ENCODE measurements at places on chromosomes 16 and 17. TPM values are rescaled to one million over a fixed set of nuclear protein-coding genes. Genes with fewer than 3 reads are reported as not detected.

DNA sequence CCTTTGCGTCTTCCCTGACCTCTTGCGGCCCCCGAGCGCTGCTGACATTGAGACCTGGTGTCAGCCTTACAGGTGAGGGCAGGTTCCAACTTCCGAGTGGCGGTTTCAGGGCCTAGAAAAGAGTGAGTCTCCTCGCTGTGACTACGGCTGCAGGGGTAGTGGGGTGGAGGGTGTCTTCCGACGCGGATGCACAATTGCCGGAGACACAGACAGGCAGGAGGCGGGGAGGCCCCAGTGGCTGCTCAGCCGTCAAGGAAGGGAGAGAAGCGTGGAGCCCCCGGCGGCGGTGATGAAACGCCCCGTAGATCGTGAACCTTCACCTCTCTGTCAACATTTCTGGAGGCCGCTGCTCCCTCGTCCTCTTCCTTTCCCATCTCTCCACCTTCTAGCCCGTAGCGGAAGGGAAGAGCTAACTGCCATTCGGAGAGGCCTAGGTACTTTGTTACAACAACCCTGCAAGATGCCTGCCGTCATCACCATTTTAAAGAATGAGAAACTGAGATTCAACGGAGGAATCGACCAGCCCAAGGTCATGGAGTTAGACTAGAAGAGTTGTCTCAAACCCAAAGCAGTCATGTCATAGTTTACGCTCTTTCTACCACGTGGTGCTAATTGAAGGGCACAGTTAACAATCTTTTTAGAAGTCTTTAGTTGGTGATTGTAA lies 485 bp downstream of the DNAJA3 start:
- H3K27ac ChIP-seq: peak overlapping the region; percentile 100
- H3K36me3 ChIP-seq: peaks cover 7% of the 10 kb centered on the region
- H3K4me3 ChIP-seq: peak overlapping the region; percentile 98
- H3K4me1 ChIP-seq: peaks cover 26% of the 10 kb centered on the region
- no peaks in the 10 kb centered on the region for H3K27me3 ChIP-seq

DNA sequence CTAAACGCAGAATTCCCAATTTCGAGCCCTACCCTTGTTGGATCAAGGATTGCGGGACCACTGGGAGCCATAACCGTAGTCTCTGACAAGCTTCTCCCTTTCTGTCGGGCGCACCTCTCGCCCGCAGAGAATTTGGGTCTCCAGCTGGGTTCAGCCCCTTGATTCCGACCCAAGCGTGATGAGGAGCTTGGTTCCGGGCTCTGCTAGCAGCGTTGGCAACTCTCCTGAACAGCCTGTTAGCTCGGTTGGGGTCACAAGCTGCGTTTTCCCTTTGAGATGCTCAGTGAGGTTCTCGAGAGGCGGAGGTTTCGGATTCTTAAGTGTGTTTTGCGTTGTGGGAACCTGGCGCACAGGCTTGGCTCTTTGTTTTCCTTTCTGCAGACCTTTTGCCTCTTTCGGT lies 655 bp downstream of the ATXN1L start:
- peaks cover 17% of the 10 kb centered on the region for H3K36me3 ChIP-seq
- no peaks in the 10 kb centered on the region for H3K27me3 ChIP-seq
- DNase-seq: no peak
- H3K4me3 ChIP-seq: peak overlapping the region; percentile 93

DNA sequence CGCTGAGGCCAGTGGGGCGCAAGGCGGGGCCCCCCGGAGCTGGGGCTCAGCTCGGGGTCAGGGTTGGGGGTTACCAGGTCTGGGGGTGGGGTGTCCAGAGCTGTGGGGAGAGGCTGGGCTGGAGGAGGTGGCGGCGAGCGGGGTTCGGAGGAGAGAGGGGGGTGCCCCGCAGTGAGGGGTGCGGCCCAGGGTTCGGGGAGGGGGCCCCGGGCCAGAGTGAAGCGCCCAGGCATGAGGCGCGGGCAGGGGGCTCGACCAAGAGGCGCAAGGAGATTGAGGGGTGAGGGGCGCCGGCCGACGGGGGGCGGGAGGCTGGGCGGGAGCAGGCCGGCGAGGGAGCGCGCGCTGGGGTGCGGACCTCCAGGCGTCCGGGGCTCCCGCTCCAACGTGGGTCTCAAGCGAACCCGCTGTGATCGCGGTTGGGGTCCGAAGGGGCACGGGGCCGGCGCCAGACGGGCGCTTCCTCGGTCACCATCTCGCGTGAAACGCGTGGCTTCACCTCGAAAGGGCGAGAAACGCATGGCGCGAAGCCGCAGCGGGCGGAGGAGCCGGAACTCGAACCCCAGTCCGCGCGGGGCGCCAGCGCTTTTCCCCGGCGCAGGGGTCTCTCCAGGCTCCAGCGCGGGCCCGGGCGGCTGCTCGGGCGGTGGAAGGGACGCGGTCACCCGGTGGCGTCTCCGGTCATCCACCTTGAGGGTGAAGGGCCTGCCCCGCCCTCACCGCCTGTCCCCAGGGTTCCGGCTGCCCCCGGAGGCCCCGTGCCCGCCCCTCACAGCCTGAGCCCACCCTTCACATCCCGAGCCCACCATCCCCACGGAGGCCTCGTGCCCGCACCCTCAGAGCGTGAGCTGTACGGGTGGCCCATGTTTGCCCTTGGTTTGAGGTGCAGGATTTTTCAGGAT lies 846 bp downstream of the CPNE7 start:
- H3K36me3 ChIP-seq: no peaks in the 10 kb centered on the region
- H3K4me1 ChIP-seq: peaks cover 14% of the 10 kb centered on the region
- H3K4me3 ChIP-seq: no peak overlapping the region
- H3K27me3 ChIP-seq: peaks cover 38% of the 10 kb centered on the region

- no peak overlapping the region for H3K27ac ChIP-seq
- DNase-seq: no peak
- peaks cover 9% of the 10 kb centered on the region for H3K36me3 ChIP-seq
These were observed 2.0 kb downstream of the TMED6 start for GRCh38 chr16:69349536-69349935.

The PERCC1 gene
- 0.83 TPM for total RNA-seq

The TBC1D3D gene
- total RNA-seq: 0.60 TPM

The CYLD gene
- 21.8 TPM for total RNA-seq

Measured in type B pancreatic cell (in vitro differentiated cells).